ENCODE measurements at places on chromosomes 1 and 21. TPM values are rescaled to one million over a fixed set of nuclear protein-coding genes. Genes with fewer than 3 reads are reported as not detected.

DNA sequence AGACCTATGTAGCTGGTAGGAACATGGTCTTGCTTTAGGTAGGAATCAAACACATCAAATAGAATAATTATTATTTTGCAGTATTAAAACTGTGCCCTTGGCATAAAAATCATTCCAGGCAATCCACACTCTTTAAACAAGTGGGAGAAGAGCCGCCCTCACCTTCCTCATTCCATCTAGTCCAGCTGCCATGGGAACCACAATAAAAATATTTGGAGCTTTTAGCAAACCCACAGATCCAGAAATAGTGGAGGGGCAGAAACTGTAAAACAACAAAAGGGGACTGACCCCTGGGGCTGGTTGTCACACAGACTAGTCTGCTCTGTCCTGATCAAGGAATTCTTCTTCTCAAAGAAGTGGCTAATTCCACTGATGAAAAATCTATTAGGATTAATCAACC is 61.6 kb downstream of the PTPRC start:
- DNase-seq, result no peak
- H3K4me3 ChIP-seq, result no peak overlapping the region
- H3K36me3 ChIP-seq, result no peaks in the 10 kb centered on the region

The CRNN gene
- total RNA-seq, result not detected

DNA sequence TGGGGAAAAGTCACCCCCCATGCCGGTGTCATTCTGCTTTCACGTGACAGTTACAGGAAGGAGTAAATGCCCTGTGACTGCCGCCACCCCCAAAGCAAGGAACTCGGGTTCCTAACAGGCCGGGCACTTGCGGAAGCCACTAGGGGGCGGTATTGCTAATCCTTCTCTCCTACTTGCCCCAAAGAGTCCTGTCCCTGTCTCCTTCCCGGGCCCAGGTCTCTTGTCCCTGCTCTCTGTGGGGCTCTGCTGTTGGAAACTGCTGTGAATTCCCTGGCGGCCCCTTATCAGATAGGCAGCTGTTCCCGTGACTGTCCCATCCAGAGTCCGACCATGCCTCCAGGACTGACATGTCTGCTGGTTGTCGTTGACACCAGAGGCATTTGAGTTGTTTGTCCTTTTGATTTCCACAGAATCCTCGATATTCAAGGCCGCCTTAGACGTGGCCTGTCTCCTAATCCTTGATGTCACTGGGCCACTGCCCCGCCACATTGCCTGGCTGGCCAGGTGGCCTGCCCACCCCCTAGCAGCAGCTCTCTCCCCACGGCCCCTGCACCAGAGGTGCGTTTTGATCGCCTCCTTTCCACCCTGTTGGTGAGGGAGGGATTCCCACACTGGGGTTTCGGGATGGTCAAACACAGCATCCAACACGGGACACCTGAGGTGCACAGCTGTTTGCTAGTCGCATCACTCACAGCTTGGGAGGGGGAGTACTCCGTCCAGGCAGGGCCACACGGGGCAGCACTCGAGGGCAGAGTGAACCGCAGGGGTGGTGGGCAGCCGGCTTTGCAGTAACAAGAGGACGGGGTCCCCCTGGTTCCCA is 37.3 kb downstream of the CHAF1B start:
- no peak overlapping the region for H3K4me3 ChIP-seq
- H3K27ac ChIP-seq, result no peak overlapping the region
- no peaks in the 10 kb centered on the region for H3K36me3 ChIP-seq
- no peak for DNase-seq
- no peaks in the 10 kb centered on the region for H3K4me1 ChIP-seq

The BTBD8 gene
- 2.5 TPM for total RNA-seq

DNA sequence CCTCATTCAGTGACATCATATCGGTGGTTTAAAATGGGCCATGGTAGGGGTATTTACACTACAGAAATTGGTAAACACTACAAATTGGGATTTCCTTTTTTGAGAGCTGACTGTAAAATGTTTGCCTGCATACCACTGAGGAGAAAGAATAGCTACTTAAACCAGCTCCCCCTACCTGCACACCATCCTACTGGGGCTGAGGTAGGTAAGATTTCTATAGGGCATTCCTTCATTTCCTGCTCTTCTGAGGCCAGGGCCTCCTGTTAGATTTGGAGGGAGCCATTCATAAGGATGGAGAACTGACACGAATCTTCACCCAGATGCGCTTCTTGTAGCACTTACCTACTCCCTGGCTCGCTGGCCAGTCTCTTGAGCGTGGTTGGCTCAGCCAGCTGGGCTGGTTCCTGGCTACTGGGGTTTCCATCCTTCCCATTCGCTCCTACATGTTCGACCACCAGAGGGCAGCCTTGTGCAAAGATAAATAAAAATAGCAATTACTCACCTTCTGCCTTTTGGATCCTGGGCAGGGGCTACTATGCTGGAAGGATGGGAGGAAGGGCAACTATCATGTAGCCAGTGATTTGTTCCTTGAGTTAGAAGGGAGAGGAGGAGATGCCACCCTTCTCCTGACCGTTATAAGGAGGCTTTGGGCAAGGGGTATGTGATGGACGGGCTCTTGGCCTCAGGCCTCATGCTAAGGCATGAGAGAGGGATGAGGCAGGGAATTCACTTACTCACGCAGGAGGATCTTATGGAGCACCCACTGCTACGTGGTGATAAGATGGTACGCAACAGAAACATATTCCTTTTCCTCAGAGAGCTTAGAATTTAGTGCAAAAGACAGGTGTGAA is 10.7 kb downstream of the OPTC start:
- no peaks in the 10 kb centered on the region for H3K27me3 ChIP-seq
- peak; percentile 92 for DNase-seq
- no peak overlapping the region for H3K4me3 ChIP-seq
- H3K4me1 ChIP-seq, result peaks cover 12% of the 10 kb centered on the region
- no peak overlapping the region for H3K27ac ChIP-seq

DNA sequence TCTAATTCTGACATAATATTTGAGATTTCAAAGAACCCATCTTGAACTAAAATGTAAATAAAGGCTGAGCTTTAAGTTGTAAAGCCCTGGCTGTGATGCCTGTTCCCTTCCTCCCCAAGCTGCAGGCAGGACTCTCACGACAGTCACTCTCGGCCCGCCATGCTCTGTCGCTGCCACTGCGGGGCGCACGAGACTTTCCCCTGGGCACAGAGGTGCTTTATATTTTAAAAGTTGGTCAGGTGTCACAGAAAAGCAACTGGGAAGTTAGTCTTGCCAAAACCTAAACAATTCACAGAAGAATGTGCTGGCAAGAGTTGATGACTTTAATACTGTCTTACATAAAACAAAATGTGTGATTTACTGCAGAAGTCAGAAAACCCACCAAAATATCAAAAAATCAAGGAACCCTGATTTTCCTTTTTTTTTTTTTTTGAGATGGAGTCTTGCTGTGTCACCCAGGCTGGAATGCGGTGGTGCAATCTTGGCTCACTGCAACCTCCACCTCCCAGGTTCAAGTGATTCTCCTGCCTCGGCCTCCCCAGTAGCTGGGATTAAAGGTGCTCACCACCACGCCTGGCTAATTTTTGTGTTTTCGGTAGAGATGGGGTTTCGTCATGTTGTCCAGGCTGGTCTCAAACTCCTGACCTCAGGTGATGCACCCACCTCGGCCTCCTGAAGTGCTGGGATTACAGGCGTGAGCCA is 10.7 kb downstream of the LRRC47 start:
- no peaks in the 10 kb centered on the region for H3K27me3 ChIP-seq
- no peaks in the 10 kb centered on the region for H3K36me3 ChIP-seq
- no peak for DNase-seq
- H3K27ac ChIP-seq, result no peak overlapping the region
- no peak overlapping the region for H3K4me3 ChIP-seq
- no peaks in the 10 kb centered on the region for H3K4me1 ChIP-seq

GRCh38 chr1:113872219-113872935 is 865 bp upstream of the PTPN22 start:
- peak overlapping the region; percentile 80 for H3K27ac ChIP-seq
- H3K4me1 ChIP-seq, result peaks cover 12% of the 10 kb centered on the region

DNA sequence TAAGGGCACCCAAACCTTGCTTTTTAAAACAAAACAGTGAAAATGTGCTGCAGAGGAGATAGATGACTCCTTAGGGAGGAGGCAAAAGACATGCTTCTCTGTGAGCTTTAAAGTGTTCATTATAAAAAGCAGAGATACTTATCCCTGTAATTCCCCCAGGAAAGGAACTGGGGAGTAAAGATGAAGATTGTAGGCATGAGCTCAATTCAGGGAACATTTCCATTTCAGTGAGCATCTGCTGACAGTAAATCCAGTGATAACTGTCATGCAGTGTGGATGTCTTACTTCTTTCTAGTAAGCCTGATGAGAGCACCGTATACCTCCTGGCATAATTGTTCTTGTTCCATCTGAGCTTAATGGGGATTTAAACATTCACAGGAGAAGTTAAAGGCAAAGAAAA is 1296.5 kb downstream of the MRPL39 start:
- no peak overlapping the region for H3K27ac ChIP-seq
- no peak overlapping the region for H3K4me3 ChIP-seq
- H3K4me1 ChIP-seq, result no peaks in the 10 kb centered on the region
- H3K36me3 ChIP-seq, result no peaks in the 10 kb centered on the region
- no peak for DNase-seq
- no peaks in the 10 kb centered on the region for H3K27me3 ChIP-seq

All from Peyer's patch (tissue), 4 donors.